NCI-H2029 treated with DMSO at 0.1 percent for 48 hours (cell line): ENCODE measurements at places on chromosomes 11 and 22.

GRCh38 chr11:77201991-77202841 lies 74.2 kb downstream of the MYO7A start:
- DNase-seq = no peak

- no peak for DNase-seq
Observed at GRCh38 chr22:30089655-30089974, 9.4 kb downstream of the HORMAD2 start.

DNA sequence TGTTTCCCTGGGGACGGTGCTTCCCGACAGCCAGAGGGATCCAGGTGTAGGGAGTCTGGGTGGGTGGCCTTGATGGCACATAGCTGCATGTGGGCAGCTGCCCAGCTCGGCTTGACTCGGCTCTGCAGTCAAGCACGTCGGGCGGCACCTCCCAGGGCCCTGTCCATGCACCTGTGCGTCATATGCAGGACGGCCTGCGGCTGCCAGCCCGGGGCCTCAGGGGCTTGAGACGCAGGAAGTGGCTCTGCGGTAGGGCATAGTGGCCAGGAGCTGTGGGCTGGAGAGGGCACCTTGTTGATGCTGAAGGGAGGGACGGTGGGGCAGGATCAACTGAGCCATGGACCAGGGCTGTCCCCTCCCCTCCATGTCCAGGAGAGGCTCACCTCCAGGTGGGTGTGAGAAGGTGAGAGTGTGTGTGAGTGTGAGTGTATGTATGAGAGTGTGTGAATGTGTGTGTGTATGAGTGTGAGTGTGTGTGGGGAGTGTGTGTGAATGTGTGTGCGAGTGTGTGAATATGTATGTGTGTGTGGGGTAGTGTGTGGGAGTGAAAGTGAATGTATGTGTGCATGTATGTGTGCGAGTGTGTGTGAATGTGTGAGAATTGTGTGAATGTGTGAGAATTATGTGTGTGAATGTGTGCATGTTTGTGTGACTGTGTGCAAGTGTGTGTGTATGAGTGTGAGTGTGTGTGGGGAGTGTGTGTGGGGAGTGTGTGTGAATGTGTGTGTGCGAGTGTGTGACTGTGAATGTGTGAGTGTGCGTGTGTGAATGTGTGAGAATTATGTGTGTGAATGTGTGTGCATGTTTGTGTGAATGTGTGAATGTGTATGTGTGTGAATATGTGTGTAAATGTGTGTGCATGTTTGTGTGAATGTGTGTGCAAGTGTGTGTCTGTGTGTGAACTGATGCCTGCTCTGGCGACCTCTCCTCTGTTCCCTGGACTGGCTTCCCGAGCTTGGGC lies 5.7 kb upstream of the SUN2 start:
- DNase-seq = no peak

- DNase-seq = no peak
Observed at GRCh38 chr11:2991452-2992233, 486 bp downstream of the NAP1L4 start.

GRCh38 chr11:73795925-73796632 lies 8.4 kb downstream of the MRPL48 start:
- DNase-seq = no peak

DNA sequence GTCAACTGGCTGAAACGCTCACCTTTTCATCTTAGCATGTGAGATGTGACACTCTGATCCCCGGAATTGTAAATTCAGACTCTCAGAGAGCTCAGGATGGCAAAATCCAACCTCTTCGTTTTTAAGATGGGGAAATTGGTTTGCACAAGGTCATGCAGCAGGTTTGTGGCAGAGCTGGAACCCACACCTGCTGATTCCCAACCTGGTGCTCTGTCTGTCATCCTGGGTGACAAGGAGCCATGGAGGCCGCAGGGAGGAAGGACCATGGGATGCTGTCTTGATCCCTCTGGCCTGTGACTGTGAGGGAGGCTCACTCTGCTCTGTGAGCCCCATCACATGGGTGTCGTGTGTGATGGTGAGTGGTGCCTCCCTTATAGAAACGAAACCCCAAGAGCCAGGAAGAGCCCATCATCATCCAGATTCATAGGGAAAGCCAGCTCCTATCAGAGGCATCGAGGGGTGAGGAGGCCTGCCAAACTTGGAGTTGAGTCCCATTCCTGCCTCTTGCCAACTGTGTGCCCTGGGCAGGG lies 87.4 kb upstream of the SYT13 start:
- no peak for DNase-seq

- no peak for DNase-seq
Observed at GRCh38 chr22:37007651-37008050, 11.6 kb downstream of the TST start.

DNA sequence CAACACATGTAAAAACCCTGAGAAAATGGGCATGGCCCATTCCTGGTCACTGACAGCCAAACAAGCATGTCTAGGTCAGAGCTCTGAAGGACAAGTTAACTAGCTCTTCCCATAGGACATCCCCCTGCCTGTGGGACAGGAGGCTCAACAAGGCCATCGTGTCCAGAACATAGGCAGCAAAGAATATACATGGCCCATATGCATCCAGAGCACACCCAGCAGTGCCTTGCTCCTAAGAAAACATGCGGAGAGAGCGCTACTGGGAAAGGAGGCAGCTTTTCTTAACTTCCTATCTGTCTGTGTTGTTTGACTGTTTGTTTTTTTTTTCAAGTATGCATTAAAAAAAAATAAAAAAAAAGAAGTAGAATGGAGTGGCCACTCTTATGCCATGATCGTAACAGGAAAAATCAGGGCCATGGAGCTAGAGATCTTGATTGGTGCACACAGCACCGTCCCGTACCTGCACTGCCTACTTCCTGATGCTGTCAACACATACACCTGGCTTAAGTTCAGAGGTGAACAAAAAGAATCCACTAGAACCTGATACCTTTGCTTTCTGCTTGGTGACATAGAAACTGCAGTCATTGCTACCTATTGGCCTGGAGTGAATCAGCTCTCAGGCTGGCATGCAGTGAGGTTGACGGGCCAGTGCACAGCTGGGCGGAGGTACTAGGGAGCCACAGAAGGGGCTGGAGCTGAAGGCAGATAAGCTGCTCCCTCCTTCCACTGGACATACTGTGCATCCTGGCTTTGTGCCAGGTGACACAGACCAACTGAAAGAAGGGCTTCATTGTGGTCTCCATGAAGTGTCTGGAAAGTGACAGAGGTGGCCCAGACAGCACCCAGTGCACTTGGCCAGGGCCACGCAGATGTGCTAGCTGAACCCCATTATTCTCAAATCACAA lies 11.9 kb downstream of the UFD1 start:
- DNase-seq = no peak

DNA sequence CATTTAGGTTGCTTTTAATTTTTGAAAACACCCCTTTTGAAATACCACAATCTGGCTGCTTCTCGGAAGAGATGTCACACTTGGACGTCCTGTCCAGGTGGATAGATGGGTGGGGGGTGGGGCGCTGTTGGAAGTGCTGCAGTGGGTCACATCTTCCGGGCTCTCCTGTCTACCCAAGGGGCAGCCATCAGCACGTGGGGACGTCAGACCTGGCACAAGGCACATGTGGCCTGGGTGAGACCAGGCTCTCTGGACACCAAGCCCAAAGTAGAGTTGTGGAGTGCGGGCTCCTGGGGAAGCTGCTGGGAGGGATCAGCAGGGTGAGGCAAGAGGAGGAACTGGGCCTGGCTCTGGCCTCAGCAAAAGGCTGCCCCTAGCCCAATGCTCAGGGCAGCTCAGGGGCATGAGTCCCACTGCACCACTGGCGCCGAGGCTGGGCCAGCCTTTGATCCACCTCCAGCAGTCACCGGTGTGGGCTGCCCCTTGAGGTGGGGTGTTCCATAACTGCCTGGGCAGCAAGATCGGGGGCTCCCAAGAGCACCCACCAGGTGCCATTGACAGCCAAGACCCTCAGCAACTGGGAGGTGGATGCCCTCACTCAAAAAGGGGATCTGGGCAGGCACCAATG lies 68.6 kb upstream of the CCND1 start:
- DNase-seq = no peak

GRCh38 chr11:271319-271715 lies 6.9 kb upstream of the NLRP6 start:
- no peak for DNase-seq

- DNase-seq = no peak
Observed at GRCh38 chr11:73116636-73117035, 25.5 kb downstream of the FCHSD2 start.

DNA sequence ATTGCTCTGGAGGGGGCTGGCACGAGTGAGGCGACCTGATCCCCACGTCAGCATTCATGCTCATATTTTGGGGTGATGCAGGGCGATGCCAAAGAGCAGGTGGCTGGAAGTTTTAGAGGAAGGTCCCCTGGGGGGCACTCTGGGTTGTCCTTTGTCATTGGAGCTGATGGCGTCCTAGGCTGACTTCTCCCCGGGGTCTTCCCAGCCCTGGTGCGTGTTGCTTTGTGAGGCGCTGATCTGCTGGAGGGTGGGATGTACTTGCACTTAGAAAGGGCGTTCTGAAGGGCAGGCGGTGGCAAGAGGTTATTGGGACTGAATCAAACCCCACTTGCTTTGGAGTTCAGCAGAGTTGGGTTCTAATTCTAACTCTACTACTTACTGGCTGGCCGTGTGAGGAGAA lies 313.3 kb downstream of the NTM start:
- no peak for DNase-seq

DNA sequence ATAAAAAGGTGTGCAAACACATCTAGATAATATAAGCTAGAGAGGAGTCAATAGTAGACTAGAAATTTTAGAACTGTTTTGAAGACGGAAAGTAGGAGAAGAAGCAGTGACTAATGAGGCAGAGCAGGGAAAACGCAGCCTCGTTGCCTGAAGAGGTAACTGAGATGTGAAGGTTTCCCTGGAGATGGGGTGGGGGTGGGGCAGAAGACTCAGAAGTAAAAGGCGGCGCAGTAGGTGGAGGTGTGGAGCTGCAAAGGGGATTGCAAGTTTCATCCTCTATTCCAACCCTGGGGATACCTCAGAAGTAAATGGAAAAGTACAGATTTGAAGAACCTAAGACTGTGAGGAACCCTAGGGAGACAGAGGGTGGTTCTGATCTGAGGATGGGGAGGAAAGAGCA lies 109.5 kb downstream of the TMPRSS5 start:
- no peak for DNase-seq

DNA sequence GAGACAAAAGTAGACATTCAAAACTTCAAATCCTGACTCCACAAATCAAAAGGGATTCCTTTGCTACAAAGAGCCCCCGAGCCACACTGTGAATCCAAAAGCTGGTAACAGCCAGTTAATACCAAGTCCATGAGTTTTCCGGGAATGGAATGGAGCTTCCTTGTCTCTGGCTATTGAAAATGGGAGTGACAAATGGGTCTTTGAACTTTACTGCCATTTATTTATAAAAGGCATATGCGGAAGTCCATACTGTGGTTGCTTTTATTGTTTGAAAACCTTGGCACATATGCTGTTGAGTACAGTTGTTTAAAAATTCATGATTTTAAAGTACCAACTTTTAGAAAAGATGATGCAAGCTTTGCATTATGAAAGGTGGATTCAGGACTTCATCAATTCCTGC lies 206.2 kb upstream of the NARS2 start:
- DNase-seq = no peak

DNA sequence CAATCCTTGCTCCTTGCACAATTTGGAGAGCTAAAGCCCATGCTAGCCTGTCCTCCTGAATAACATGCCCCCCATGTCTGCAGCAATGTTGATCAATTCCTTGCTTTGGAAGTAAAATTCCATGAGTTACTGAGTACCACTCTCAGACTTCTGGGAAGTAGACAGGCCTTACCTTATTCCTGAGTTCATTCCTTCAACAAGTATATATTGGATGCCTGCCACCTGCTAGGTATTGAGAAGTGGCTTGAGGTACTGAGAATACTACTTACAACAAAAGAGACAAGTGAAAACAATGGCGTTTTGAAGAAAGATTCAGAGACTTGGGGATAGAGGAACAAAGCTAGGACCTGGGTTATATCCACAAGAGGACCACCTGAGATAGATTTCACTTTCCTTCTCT lies 12.4 kb downstream of the PATE2 start:
- no peak for DNase-seq

GRCh38 chr11:45794169-45794568 lies 10.8 kb upstream of the SLC35C1 start:
- DNase-seq = peak; percentile 82

GRCh38 chr11:101931692-101932091 lies 15.4 kb upstream of the ANGPTL5 start:
- peak; percentile 89 for DNase-seq

- no peak for DNase-seq
Observed at GRCh38 chr11:61345954-61346843, 13.2 kb downstream of the TKFC start.

DNA sequence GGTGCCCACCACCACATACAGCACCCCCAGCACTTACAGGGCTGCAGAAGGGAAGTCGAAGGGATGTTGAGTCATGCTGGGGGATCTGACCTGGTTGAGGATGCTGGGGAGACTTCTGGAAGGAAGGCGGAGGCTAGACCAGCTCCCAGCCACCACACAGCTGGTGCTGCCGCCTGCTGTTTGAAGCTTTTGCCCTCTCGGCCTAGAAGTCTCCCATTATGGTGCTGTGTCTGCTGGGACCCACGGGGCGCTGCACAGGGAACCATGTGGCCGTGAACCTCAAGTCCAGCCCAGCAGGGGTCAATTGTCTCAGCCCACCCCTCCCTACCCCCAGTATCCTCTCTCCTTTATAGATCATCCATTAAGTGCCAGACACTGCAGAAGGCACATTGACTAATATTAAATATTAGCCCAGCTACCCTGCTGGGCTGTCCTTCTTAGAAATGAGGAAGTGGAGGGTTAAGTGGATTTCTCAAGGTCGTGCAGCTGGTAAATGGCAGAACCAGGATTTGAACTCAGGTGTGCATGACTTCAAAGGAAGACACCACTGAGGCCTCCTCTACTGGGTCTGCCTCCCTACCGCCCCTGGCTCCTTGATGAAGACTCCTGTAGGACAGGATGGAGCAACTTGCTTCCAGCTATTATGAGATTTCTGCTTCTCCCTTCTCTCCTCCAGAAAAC lies 49.7 kb downstream of the CYTH4 start:
- DNase-seq = no peak

DNA sequence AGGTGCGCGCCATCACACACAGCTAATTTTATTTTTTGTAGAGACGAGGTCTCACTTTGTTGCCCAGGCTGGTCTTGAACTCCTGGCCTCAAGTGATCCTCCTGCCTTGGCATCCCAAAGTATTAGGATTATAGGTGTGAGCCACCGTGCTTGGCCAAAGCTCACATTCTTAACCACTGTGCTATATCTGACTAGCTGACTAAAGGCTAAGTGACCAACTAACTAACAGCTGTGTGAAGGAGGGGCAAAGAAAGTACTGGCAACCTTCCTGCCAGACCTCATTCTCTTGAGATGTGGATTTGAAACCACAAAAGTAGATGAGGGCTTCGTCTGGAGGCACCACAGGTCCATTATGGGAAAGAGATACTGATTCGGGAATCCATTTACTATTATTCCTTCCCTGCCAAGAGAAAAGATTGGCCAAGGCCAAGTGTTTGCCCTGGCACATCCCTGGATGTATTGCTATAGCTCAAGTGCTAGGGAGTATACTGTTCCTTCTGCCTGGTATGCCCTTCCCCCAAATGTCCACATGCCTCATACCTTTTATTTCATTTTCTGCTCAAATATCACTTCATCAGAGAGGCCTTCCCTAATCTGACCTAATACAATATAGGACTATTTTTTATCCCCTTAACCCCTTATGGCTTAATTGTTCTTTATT lies 52.7 kb upstream of the RRM1 start:
- peak; percentile 51 for DNase-seq
